ENCODE measurements at places on chromosomes 5 and 9.

DNA sequence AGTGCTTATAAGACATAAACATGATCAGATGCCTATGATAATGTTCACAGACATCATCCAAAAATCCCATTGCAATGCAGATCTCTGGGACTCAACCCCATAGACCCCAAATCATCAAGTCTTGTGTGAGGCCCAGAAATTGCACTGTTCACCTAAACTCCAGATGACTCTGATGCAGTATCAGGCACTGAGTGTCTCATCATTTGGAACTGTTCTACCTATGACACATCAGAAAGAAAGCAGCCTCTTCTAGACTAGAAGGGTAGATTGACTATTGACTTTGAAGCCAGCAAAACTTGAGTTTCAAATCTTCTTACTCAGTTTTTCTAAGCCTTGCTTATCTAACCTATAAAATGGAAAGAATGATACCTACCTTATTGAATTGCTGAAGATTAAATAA lies 58.7 kb upstream of the PAPPA start:
- DNase-seq: no peak

- DNase-seq: no peak
Measured at GRCh38 chr5:151068433-151069197, 12.2 kb downstream of the TNIP1 start.

DNA sequence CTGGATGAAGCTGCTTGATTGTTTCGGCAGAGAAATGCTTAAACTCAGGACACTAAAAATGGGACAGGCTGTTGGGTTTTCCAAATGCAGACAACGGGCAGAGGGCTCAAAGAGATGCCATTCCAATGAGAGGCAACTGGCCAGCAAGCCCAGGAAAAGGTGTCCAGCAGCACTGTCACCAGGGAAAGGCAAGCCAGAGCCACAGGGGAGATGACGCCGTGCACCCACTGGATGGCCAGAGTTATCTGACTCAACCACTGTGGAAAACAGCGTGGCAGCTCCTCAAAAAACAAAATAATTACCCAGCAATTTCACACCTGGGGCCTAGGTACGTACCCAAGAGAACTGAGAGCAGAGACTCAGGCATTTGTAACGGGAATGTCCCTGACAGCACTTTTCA lies 48.4 kb upstream of the SIMC1 start:
- no peak for DNase-seq

GRCh38 chr5:38473008-38473407 lies 83.4 kb downstream of the LIFR start:
- DNase-seq: no peak

DNA sequence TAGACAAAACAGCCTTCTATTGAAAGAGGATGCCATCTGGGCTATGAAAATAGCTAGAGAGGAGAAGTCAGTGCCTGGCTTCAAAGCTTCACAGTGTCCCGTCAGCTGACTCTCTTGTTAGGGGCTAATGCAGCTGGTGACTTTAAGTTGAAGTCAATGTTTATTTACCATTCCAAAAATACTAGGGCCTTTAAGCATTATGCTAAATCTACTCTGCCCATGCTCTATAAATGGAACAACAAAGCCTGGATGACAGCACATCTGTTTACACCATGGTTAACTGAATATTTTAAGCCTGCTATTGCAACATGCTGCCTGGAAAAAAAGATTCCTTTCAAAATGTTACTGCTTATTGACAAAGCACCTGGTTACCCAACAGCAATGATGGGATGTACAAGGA lies 309.1 kb downstream of the NTRK2 start:
- no peak for DNase-seq

DNA sequence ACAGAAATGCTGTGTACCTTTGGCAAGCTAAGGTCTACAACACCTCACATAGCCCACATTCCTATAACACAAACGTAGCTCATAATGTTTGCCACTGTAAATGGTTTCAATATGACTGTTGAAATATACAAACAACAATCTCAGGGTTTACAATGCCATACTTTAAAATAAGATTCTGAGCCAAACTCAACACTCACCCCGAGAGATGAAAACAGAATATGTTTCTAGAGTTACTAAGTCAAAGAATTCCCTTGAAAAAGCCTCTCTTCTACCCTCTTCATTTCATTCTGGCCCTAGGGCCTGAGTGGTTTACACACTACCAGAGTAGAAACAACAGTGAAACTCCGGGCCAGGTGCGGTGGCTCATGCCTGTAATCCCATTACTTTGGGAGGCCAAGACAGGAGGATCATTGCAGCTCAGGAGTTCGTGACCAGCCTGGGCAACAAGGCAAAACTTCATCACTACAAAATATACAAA lies 72.6 kb downstream of the MYO10 start:
- DNase-seq: no peak

DNA sequence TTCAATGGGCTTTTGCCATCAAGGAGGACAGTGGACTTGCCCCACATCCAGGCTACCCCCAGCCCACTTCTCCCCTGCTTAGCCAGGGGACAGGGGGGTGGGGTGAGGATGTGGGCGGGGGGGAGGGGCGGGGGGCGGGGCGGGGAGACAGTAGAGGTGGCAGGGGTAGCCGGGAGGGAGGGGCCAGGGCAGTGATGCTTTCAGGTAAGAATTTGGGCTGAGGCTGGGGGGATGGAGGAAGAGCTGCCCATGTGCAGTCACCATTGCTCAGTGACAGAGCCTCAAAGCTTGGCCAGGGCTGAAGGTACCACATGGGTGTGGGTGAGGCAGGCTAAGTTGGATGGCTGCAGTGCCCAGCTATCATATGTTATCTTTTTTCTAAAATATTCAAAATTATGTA lies 40.7 kb upstream of the HNRNPA0 start:
- DNase-seq: no peak

GRCh38 chr9:98790134-98790841 lies 6.1 kb downstream of the ANKS6 start:
- no peak for DNase-seq

- no peak for DNase-seq
Measured at GRCh38 chr5:119397518-119398380, 41.9 kb downstream of the TNFAIP8 start.

DNA sequence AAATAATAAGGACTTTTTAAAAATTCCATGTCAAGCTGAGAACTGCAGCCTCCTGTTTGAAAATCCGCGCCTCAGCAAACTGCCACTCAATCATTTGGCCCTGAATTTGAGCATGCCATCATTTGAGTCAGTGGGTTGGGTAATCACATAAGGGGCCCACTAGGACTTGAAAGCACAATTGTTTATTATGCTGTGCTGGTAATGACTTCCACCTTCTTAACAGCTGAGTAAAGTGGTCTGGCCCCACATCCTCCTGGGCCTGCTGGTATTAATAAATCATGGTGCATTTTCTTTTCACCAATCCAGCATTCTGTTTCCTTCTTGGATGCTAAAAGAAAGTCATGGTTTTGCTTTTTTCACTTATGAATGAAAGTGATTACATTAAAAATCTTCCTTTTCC lies 103.0 kb upstream of the CTSL start:
- DNase-seq: no peak

DNA sequence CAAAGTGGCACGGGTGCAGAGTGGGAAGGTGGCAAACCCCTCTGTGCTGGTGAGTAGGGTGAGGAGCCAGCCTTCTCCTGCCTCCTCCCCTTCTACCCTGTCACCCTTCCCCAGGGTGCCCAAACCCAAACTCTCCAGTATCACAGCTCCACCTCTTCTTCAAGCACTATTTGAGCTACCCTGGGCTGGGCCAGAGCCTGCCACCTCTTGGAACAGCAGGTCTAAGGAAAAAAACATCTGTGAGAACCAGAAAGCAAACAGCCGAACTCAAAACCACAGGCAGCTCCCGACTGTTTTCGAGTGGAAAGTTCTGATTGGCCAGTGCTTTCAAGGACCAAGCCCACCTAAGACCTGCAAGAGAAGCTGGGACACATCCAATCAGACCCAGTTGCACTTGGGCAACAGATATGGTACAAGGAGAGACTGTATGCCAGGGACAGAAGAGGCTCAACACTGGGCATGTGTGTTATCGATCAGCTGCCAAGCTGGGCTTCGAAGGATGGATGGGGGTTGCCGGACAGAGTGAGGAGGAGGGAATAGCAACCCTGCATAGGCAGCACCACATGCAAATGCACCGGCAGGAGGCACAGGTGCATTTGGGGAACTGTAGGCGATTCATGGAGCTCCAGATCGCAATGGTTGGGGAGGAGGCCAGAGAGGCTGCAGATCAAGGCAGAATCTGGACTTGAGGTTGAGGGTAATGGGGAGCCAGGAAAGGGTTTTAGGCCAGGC lies 19.7 kb downstream of the ACSL6 start:
- no peak for DNase-seq

DNA sequence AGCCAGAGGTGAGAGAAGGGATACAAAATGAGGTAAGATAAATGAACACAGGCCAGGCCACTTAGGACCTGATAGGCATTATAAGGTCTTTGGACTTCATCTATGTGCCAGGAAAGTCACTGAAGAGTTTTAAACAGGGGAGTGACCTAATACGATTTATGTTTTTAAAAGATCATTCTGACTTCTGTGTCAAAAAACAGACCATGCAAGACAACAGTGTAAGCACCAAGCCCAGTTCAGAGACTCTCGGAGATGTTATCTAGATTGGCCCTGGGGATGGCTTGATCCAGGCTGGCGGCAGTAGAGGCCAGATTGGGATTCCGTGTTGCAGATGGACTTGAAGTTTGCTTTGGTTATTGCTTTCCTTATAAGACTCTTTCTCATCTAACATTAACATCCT lies 43.0 kb upstream of the DPYSL3 start:
- DNase-seq: no peak

DNA sequence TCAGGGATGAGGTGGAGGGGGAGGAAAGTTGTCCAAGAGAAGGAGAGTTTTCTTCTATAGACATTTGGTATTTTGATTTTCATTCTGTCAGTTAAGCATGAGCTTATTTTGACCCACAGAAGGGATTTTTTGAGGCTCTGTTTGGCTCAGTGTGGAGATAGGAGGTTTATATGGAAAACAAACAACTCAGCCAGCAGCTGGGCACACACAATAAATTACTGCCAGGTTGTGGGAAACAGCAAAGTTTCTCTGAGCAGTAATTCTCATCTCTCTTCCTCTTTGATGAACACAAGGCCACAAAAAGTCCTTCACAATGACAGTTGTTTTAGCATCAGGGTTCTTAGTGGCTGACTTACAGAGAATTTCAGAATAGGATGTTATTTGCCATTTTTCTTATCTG lies 486.1 kb downstream of the KDM4C start:
- no peak for DNase-seq

DNA sequence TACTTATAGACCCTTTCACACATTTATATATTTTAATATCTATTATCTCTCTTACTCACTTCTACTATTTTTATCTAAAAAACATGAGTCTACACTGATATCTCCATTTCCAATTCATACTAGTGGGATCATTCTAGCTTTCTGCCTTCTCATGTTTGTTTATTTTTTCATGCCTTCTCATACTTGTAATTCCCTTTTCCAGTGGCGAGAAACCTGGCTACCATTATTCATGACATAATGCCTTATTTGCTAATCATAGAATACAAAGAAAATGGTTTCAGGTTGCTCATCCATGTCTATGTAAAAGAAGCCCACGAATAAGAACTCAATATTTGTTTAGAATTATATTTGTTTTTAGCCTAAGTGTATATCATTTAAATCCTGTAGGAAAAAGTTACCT lies 232.7 kb upstream of the ACTBL2 start:
- no peak for DNase-seq

- DNase-seq: no peak
Measured at GRCh38 chr9:87119328-87119881, 172.1 kb upstream of the GAS1 start.

- no peak for DNase-seq
Measured at GRCh38 chr5:146368137-146368536, 29.5 kb downstream of the POU4F3 start.

GRCh38 chr9:86471171-86471815 lies 117.1 kb upstream of the TUT7 start:
- no peak for DNase-seq

- no peak for DNase-seq
Measured at GRCh38 chr5:16737620-16738364, 121.0 kb upstream of the RETREG1 start.

DNA sequence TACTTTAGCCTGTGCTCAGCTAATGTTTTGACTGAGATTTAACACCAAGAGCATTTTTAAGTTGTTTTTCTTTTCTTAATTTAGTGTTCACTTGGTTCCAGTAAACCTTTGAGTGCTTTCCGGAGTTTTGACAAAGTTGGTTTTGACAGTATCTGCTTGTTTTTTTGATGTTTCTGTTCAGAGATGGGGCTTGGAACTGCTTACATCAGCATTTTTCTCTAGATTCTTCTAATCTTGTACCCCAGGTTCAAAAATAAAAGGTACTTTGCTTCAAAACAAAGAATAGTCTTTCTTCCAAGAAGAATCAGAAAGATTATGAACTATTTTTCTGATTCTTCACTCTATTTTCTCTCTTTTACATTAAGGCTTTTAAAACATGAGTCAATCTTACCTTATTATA lies 132.2 kb downstream of the DPYSL3 start:
- no peak for DNase-seq

DNA sequence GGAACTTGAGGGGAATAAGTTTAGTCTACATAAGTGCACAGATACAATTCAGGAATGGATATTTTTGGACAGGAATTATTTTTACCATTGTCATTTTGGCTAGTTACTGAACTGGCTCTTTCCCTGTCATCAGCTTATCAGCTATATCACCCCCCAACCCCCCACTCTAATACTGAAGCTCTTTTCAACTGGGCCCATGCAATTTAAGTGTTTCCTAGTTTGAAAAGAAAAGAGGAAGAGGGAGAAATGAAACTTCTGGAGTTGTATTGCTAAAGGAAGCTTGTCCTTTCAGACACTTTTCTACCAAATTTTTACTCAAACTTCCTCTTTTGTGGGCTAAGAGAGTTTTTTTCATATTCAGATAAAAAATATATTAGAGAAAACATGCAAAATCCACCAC lies 18.5 kb upstream of the TIMD4 start:
- DNase-seq: no peak

DNA sequence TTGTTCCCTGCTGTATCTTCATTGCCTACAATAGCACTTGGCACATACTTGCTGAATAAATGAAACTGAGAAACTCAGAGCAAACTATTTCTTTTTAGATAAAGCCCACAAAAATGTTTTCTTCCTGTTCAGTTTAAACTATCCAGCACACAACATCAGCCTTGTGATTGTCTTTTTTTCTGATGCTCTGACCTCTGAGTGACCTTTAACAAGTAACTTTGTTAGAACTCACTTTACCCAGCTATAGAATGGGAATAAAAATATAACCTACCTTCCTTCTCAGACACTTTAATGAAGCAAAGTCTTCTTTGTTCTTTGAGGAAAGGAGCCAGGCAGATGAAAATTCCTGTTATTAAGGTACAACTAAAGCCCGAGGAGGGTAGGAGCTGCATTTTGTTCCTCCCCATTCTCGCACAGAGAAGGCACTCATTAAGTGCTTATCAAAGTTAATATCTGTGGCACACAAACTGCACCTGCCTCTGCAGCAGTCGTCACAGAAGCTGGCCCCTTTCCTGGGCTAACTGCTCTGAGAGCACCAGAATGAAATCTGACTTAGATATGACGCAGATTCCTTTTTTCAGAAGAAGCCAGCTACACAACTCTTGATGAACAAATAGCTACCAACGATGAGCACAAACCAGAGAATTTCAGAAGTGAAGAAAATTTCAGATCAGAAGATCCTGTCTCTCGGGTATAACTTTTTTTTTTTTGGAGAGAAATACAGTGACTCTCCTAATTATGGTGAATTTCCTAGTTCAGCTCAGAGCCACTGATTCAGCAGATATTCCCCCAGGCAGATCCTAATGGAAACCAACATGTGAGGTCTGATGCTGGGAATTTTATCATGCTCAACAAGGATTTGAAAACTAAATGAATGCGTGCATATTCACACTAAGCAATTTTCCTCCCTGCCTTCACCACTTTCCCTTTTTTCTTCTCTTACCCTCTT lies 31.0 kb upstream of the NR3C1 start:
- DNase-seq: no peak

GRCh38 chr5:175778951-175779503 lies 92.4 kb upstream of the CPLX2 start:
- DNase-seq: no peak
